Naive thymus-derived CD4-positive, alpha-beta T cell (primary cell): ENCODE measurements at places on chromosomes 16 and 17. TPM values are rescaled to one million over a fixed set of nuclear protein-coding genes. Genes with fewer than 3 reads are reported as not detected.

DNA sequence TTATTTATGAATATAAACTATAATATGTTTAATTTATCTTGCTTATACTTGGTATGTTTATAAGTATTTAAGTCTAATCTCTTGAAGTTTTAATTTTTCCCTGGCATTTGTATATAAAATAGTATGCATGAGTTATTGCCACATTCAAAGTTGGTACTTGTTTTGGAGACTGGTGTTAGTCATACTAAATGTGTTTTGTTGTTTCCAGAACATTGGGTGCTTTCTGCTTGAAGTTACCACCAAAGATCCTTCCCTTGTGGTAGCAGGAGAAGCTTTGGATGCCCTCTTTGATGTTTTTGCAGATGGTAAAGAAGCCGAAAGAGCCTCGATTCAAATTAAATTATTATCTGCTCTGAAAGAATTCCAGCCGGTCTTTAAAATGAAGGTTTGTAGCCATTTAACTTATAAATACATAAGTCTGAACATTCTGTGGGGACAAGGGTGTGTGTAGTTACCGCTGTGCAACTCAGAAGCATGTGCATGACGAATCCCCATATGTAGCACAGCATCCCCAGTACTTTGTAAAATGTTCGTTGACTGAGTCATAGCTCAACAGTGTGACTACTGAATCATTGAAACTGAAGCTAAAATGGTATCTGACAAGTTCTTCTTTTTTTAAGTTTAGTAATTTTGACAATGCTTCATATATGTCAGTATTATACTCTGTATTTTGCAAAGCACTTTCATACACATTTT, 36.4 kb downstream of the HEATR3 start:
- H3K27ac ChIP-seq: no peak overlapping the region
- H3K27me3 ChIP-seq: no peaks in the 10 kb centered on the region
- peaks cover 4% of the 10 kb centered on the region for H3K36me3 ChIP-seq
- H3K4me1 ChIP-seq: no peaks in the 10 kb centered on the region

GRCh38 chr17:60751884-60752283, 74.2 kb downstream of the BCAS3 start:
- H3K27me3 ChIP-seq: no peaks in the 10 kb centered on the region
- no peak overlapping the region for H3K4me3 ChIP-seq
- no peak for DNase-seq
- H3K36me3 ChIP-seq: no peaks in the 10 kb centered on the region
- H3K27ac ChIP-seq: no peak overlapping the region

GRCh38 chr16:80695020-80695419, 109.4 kb downstream of the CDYL2 start:
- no peaks in the 10 kb centered on the region for H3K27me3 ChIP-seq
- no peak overlapping the region for H3K4me3 ChIP-seq
- no peak overlapping the region for H3K27ac ChIP-seq
- DNase-seq: no peak

DNA sequence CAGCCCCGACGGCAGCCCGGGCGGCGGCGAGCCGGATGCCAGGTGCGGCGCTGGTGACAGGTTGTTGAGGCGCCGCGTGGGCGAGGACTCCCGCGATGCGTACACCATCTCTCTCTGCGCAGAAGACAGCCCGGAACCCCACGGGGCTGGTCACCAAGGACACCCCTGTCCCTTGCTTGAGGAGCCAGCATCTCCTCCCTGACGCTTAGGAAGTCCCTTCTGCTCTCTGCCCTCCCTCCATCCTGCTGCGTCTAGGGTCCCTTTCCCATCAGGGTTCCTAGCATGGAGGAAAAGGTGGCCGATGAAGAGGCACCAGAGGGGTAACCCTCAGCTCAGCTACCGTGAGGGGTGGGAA, 43.6 kb downstream of the SRCIN1 start:
- H3K27ac ChIP-seq: no peak overlapping the region
- H3K4me3 ChIP-seq: no peak overlapping the region
- peaks cover 22% of the 10 kb centered on the region for H3K27me3 ChIP-seq
- DNase-seq: no peak
- H3K36me3 ChIP-seq: no peaks in the 10 kb centered on the region
- peaks cover 37% of the 10 kb centered on the region for H3K4me1 ChIP-seq

DNA sequence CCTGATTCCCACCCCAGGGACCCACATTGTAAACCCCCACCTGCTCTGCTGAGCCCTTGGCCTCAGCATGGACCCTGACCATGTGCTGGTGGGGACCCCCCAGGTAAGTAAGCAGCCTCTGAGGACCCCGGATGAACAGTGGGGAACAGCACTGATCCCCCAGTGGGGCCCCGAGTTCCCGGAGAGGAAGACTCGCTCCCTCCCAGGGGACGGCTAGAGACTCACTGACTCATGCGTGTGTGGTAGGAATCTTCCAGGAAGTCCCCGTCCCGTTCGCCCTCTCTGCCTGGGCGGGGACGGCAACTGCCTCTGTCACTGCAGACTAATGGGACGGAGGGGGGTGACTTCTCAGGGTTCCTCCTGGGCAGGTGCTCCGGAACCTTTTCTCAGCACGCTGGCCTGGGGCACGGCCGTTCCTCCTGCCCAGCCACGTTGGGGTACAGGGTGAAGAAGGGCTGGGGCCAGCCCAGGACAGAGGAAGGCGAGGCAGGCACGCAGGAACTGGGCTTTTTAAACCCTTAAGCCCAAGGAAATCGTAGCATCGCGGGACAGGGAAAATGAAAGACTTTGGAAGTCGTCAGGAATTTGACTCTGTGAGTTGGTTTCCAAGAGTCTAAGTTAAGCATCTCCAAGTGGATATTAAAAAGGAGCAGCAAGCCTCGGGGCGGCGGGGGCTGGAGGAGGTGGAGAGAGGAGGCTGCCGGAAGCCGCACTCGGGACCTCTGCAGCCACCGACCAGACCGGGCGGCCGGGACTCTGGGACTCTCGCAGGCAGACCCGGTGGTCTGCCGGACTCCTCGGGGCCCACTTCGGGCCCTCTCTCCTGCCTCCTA, 178.7 kb downstream of the SEC14L1 start:
- H3K27me3 ChIP-seq: no peaks in the 10 kb centered on the region
- DNase-seq: peak; percentile 33
- peak overlapping the region; percentile 41 for H3K27ac ChIP-seq
- H3K4me1 ChIP-seq: peaks cover 36% of the 10 kb centered on the region
- peak overlapping the region; percentile 23 for H3K4me3 ChIP-seq

The TTLL6 gene
- not detected for polyA plus RNA-seq

DNA sequence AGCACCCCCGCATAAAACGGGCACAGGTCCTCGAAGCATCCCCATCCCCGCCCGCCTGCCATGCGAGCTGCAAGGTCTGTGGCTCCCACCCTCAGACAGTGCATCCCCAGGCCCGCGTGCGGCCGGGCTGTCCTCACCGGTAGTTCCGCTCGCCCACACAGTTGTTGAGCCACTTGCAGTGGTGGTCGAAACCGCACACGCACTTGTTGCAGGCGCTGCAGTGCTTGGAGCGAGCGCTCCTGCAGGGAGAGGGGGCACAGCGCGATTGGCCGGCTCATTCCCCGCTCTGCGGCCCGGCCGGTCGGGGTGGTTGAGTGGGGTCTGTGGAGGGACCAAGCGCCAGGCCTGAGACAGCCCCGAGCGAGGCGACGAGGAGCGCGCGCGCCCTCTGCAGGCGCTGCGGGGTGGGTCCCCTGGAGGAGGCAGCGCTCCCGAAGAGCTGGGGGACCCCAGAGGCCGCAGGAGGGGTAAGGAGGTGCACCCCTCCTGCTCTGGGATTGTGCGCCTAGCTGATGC, 6.0 kb upstream of the TPPP3 start:
- peaks cover 1% of the 10 kb centered on the region for H3K27me3 ChIP-seq
- DNase-seq: no peak
- H3K27ac ChIP-seq: no peak overlapping the region
- H3K4me1 ChIP-seq: no peaks in the 10 kb centered on the region

The NOL3 gene
- not detected for polyA plus RNA-seq

The NACA2 gene
- polyA plus RNA-seq: not detected

DNA sequence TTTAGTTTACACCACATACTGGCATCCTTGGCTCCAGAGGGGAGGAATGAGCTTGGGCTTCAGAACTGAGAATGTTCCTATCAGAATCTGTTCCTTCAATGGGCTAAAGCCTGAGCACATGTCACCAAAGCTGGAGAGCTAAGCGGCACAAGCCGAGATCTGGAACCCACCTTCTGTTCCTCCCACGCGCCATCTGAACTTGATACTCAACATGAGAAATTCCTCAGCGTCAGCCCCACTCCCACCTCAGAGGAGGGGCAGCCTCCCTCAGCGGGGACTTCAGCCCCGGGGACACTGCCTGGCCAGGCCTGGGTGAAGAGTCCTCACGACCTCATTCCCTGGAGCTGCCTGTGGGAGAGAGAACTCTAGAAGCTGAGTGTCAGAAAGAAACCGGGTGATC, 22.8 kb upstream of the SLC47A1 start:
- H3K4me3 ChIP-seq: no peak overlapping the region
- H3K36me3 ChIP-seq: no peaks in the 10 kb centered on the region
- peaks cover 4% of the 10 kb centered on the region for H3K4me1 ChIP-seq
- H3K27ac ChIP-seq: no peak overlapping the region

GRCh38 chr16:24723663-24724062, 5.8 kb upstream of the TNRC6A start:
- H3K4me3 ChIP-seq: no peak overlapping the region
- DNase-seq: no peak
- H3K27ac ChIP-seq: no peak overlapping the region
- H3K27me3 ChIP-seq: no peaks in the 10 kb centered on the region
